ENCODE measurements at places on chromosomes 7 and 10.

DNA sequence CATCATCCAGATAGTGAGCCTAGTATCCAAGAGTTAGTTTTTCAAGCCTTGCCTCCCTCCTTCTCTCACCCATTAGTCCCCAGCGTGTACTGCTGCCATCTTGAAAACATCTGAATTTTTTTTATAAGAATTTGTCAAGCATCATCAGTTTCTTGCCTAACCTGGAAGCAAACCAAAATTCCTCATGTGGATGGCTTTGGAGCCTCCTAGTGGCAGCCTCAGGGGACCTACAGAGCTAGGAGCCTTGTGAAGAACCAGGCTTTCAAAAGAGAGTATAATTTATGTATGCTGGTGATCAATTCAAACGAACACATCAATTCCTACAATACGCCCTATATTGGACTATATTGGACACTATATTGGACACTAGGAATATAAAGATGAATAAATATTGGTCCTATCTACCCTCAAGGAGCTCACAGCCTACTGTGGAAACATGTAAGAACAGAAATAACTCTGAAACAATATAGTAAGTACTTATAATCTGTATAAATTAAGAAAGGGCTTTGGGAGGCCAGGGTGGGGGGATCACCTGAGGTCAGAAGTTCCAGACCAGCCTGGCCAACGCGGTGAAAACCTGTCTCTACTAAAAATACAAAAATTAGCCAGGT is 63.4 kb downstream of the HPSE2 start:
- no peak for DNase-seq

- DNase-seq, result peak; percentile 27
Measured at GRCh38 chr7:4871930-4872675, 10.3 kb upstream of the PAPOLB start.

- no peak for DNase-seq
Measured at GRCh38 chr10:8581521-8582225, 527.2 kb downstream of the GATA3 start.

DNA sequence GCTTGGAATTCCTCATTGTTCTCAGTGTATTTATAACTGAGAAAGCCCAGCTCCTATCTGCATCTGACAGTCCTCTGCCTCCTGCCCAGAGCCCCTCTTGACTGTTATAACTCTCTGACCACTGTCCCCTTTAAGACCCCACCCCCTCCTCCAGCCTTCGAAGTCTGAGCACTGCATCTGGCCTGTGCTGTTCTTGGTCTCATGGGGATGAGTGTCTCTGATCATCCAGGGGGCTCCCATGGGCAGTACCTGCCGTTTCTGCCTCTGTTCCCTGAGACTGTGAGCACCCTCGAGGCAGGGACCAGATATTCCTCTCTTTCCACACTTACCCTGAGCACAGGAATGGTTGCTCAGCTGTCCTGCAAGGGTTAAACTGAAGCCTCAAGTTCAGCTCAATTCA is 7.7 kb downstream of the GHRHR start:
- DNase-seq, result no peak

DNA sequence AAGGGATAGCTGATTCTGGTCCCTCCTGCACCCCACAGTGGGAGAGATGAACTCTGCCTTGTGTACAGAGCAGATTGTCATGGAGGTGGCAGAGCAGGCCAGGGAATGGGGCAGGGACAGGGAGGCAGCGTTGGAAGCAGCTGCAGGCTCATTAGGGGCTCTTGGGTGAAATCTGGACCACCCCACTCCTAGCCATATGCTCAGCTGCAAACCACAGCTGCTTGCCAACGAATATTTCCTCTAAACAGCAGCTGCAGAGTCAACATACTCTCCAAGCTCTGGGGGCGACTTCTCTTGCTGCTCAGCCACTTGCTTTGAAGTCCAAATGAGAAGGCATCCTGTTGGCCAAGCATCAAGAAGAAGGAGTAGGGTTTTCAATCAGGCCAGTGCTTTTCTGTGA is 302.3 kb upstream of the AUTS2 start:
- no peak for DNase-seq

- no peak for DNase-seq
Measured at GRCh38 chr10:111524134-111524533, 447.3 kb downstream of the ADRA2A start.

- no peak for DNase-seq
Measured at GRCh38 chr10:127592586-127592985, 43.5 kb downstream of the NPS start.

Measured in RWPE2 (cell line).